Heart right ventricle (tissue), 16 donors: ENCODE measurements at places on chromosomes 3 and 15.

GRCh38 chr3:24679429-24679828 is 184.8 kb upstream of the THRB start:
- DNase-seq = no peak

DNA sequence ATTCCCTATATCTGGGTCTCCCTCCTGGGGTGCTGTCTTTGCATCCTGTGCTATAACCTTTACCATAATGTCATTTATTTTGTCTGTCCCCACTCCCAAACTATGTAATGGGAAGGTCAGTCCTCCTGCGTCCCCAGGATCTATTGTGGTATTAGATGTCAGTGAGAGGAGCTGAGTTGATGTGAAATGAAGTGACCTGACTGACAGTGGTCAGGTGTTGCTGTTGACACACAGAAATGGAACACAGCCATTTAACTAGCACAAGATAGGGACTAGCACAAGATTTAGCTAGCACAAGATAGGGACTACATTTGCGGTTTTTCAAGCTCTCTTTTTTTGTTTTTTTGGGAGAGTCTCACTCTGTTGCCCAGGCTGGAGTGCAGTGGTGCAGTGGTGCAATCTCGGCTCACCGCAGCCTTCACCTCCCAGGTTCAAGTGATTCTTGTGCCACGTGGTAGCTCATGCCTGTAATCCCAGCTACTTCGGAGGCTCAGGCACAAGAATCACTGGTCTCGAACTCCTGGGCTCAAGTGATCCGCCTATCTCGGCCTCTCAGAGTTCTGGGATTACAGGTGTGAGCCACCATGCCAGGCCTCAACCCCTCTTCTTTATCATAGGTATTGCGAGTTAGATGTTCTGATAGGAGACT is 5.2 kb downstream of the NGRN start:
- no peak for DNase-seq

- no peak for DNase-seq
These were observed 166.9 kb upstream of the UMPS start for GRCh38 chr3:124563376-124563775.

GRCh38 chr3:125192190-125193035 is 20.1 kb downstream of the SLC12A8 start:
- no peak for DNase-seq

DNA sequence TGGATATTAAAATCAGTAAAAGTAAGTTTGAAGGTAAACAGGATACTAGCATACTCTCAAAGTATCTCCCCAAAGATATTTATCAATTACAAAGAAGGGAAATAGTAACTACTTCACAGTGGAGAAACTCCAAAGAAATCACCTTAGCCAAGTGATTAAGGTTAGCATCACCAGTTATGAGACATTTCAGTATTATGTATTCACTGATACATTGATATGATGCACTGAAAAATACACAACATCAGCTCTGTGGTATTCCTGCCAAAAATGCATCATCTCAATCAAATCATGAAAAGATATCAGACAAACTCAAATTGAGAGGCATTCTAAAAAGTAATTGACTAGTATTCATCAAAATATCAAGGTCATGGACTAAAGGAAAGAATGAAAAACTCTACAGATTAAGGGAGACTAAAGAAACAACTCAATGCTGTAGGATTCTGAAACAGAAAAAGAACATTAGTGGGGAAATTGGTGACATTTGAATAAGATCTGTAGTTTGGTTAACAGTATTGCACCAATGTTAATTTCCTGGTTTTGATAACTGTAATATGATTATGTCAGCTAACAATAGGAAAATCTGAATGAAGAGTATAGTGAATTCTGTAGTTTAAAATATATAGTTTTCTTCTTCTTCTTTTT is 215.4 kb downstream of the UACA start:
- DNase-seq = no peak

DNA sequence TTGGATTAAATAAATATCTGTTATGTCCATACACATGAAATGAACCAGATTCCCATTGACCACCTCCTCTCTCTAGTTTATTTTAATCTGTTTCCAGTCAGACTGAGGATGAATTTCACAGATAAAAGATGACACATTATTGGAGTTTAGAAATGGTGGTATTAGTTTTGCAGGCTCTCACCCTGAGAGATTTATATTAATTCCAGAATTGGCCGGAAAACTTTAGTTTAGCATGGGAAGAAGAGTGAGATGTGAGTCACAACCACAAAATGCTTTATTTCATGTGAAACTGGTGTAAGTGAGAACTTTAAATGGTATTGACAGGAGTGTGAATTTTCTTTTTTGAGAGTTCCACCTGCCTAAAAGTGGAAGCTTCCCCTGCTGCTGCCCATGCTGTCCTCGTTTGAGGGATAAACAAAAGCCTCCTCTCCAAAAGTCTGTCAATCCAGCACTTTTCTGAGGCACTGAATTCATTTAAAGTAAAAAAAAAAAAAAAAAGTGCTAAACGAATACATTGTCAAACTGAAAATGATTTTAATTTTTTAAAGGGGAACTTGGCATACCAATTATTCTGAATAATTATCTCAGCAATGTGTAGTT is 65.1 kb upstream of the EPHA3 start:
- no peak for DNase-seq

- no peak for DNase-seq
These were observed 123.7 kb downstream of the RBPMS2 start for GRCh38 chr15:64651601-64652191.

- DNase-seq = no peak
These were observed 20.7 kb upstream of the SSR3 start for GRCh38 chr3:156575641-156576040.

- DNase-seq = no peak
These were observed 30.3 kb downstream of the UMPS start for GRCh38 chr3:124760601-124761000.

DNA sequence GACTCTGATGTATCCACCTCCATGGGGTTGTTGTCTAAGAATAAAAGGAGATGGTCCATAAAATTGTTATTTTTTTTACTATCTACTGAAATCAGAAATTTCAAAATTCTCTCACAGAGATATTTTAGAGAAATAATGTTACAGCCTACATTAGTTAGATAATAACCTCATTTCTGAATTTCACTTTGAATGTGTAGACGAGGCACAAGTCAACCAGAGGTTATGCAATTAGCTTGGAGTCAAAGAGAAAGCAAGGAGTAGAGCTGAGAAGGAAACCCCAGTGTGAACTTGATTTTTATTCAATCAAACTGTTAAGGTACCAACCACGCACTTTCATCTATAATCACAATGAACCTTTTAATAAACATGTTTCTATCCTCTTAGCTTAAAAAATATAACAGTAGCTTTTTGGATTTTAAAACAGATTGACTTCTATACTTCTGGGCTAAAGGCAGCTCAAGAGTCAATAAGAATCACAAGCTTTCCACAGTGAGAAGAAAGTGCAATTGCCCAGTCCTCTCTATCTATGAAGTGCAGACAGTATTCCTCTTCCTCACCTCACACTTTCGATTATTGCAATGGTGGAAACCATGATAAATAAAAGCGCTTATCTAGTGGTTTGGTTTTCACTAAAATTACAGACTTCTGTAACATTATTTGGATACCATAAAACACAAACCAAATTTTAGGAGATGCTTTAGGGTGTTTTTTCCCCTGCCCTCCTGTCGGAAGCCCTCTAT is 403.2 kb downstream of the ZBTB20 start:
- DNase-seq = no peak

DNA sequence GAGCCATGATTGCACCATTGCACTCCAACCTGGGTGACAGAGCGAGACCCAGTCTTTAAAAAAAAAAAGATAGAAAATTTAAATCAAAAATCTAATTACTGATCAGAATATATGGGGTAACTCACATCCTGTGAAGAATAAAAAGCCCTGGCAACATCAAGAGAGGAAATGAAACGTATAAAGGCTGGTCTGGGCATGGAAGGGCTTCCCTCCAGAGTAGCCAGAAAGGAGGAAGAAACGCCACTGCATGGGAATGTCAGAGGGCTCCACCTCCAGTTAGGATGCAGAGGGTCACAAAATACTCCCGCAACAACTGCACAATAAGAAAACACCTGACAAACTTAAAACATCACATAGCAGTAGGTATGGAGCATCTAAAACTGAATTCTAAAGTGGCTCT is 4.9 kb upstream of the IQCF1 start:
- DNase-seq = no peak

DNA sequence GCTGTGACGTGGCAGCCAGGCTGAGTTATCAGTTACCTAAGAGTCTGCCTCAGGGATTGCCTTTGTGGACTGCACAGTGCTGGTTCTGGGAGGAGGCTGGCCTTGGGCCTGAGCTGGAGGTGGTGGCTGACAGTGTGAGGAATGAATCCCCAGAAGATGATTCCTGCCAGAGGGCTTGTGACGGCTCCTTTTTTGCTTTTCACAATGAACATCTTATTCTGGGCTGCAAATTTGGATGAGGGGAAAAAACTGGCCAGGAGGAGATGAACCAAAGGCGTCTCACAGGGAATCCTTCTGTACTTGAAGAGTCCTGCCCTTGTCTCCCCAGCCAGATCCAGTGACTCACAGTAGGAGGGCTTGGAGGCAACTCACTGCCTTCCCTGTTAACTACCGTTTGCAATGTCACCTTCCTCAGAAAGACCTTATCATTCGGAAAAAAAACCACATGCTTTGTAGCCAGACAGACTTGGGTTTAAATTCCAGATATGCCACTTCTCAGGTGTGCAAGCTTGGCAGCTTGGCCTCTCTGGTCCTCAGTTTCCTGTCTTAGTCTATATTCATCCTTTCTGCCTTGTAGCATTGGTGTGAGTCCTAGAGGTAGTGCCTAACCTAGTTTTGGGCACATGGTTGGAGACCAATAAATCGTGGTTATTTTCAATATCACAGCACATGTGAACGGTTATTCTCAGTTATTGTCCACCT is 19.1 kb downstream of the ST6GAL1 start:
- no peak for DNase-seq

GRCh38 chr3:166274351-166275023 is 437.3 kb upstream of the BCHE start:
- no peak for DNase-seq

DNA sequence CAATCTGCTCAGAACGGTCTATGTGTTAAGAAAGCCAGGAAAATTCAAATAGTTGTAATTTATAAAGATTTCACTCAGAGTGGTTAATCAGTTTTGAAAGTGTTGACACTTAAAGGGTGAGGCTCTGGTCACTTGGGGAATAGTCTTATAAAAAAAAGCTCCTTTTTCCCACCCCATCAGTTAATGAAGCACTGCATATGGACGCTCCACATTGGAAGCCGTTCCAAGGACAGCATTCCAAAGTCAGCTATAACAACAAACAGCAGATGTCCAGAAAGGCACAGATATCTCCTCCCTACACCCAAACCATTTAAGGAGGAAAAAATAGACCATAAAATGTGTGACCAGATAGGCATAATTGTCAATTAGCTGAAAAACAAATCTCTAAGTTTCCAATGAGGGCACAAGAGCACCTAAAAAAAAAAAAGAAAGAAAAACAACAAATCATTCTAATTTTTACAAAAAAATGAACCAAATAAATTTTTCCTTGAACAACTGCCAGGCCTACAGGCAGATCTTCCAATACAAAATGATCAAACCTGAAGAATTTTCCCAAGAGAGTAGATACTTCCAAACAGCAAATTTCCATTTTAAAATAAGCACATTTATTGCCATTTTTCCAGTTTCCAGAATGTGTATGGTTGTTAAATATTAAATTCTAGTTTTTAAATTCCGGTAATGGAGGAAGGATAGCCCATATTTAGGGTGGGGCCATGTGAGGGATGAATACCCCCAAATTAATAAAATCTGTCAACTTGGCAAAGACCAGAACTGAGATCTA is 198.3 kb downstream of the ERC2 start:
- no peak for DNase-seq

DNA sequence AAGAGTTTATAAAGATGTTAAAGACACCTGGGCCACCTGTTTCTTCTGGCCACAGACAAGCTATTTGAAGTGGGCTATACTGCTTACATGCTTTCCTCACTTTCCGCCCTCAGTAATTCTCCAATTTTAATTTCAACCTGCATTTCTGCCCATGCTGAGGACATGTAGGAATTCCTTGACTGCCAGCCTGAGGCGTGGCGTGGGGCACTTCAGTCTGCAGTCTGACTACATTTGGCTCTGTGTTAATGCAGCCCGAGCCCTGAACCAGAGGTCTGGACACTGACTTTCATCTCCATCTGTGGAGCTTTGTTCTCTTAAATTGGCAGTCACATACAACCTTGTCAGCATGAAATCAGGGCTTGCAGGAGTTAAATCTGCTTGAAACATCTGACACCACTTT is 8.5 kb downstream of the UQCC5 start:
- no peak for DNase-seq

DNA sequence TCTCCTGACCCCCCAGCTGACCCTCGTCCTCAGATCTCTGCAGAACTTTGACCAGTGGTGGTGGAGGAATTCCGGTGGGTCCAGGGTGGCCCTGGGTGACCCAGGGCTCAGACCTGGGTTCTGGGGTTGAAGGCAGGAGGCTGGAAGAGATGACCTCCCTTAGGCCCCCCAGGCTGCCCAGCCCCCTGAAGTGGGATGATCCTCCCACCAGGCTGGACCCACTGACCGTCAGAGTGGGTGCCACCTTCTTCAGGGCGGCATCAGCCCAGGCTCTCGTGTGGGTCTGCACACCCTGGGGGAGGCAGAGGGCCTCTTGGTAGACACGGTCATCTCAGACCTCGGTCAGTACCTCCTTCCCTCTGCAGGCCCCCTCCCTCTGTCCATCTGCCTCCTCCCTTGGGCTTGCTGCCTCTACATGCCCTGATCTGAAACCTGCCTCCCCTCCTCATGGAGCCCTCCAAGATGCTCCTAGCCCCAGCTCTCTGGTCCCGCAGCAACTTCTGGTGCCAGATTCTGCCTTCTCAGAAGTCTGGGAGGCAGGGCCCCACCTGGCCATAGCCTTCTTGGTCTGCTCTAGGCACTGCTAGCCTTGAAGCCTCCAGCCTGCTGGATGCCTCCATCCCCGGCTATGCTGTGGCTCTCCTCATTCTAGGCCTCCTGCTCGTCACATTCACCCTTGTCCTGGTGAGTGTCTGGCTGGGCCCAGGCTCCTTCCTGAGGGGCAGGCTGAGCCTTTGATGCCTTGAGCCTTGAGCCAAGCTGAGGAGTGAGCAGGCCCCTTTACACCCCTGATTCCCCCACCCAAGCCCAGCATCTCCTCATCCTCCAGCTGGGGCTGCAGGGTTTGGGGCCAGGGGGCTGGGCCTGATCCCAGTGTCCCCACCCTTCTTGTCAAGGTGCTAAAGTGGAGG is 49.1 kb upstream of the CSPG4 start:
- no peak for DNase-seq

GRCh38 chr15:57112178-57112577 is 193.7 kb downstream of the TCF12 start:
- DNase-seq = no peak
